ENCODE measurements at places on chromosomes 7 and 10. TPM values are rescaled to one million over a fixed set of nuclear protein-coding genes. Genes with fewer than 3 reads are reported as not detected.

The CALHM3 gene
- not detected for total RNA-seq

DNA sequence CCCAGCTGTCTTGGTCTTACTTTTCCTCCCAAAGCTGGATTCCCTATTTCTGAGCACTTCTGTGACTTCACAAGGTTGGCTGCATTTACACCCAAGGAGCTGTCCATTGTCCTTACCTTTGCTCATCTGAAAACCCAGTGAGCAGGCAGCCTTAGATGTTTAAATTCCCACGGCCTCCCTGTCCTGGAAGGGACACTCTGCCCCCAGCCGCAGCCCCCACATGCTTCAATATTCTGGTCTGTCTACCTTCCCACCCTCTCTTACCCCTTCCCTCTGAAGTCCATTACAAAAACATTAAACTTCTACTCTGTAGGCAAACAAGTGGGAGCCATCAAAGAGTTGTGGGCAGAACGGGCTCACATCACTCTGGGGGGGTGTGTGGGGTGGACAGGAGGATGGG lies 73.8 kb upstream of the EFCAB10 start:
- peak overlapping the region; percentile 52 for H3K27ac ChIP-seq
- no peak for DNase-seq
- H3K36me3 ChIP-seq = peaks cover 11% of the 10 kb centered on the region
- H3K4me3 ChIP-seq = peak overlapping the region; percentile 65

The OR2A42 gene
- not detected for total RNA-seq

DNA sequence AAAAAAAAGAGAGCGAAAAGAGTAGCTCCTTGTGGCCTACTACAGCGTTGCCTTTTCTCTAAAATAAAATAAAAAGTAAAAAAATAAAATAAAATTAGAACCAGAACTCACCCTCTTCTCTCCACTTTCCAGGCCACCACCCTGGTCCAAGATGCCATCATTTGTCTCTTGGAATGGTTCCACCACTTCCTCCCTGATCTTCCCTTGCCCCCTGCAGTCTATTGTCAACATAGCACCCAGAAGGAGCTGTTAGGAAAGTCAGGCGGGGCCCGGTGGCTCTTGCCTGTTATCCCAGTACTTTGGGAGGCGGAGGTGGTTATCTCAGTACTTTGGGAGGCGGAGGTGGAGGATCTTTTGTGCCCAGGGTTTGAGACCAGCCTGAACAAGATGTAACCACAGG lies 7.6 kb upstream of the GRID2IP start:
- peak; percentile 81 for DNase-seq
- no peaks in the 10 kb centered on the region for H3K36me3 ChIP-seq
- no peaks in the 10 kb centered on the region for H3K4me1 ChIP-seq
- H3K27me3 ChIP-seq = no peaks in the 10 kb centered on the region
- H3K27ac ChIP-seq = no peak overlapping the region

The CHCHD2 gene
- total RNA-seq = 215 TPM

The SPDYE11 gene
- total RNA-seq = not detected

The CADPS2 gene
- 8.1 TPM for total RNA-seq

- no peak for DNase-seq
- H3K36me3 ChIP-seq = peaks cover 59% of the 10 kb centered on the region
- no peak overlapping the region for H3K27ac ChIP-seq
Observed at GRCh38 chr7:681551-682307, 44.8 kb upstream of the DNAAF5 start.

DNA sequence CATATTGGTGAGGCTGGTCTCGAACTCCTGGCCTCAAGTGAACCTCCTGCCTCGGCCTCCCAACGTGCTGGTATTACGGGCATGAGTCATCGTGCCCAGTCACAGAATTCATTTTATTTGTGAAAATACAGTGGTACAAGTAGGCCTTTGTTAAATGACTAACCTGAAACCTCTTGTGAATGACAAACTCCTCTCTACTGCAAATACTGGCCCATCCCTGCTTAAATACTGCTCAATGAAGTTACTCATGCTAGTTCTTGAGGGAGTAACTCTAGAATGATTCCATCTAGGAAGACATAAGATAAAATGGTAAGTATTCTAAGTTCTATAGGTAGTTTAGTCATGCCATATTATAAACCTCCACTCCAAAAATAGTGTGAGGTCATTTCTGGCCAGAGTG lies 80.7 kb downstream of the UBE2H start:
- no peaks in the 10 kb centered on the region for H3K4me1 ChIP-seq
- H3K36me3 ChIP-seq = peaks cover 17% of the 10 kb centered on the region
- no peaks in the 10 kb centered on the region for H3K27me3 ChIP-seq
- H3K4me3 ChIP-seq = no peak overlapping the region
- DNase-seq = no peak

- no peak overlapping the region for H3K4me3 ChIP-seq
- H3K27ac ChIP-seq = no peak overlapping the region
- no peaks in the 10 kb centered on the region for H3K27me3 ChIP-seq
- no peak for DNase-seq
- no peaks in the 10 kb centered on the region for H3K36me3 ChIP-seq
Observed at GRCh38 chr10:97517778-97518300, 19.1 kb downstream of the UBTD1 start.

The TACC2 gene
- total RNA-seq = 54.8 TPM

- H3K27me3 ChIP-seq = no peaks in the 10 kb centered on the region
- H3K4me1 ChIP-seq = no peaks in the 10 kb centered on the region
- no peak overlapping the region for H3K4me3 ChIP-seq
- H3K27ac ChIP-seq = no peak overlapping the region
Observed at GRCh38 chr7:46448478-46448877, 527.4 kb upstream of the IGFBP3 start.

The POLR2J2 gene
- total RNA-seq = 2.6 TPM

GRCh38 chr10:33303988-33304387 lies 30.5 kb downstream of the NRP1 start:
- H3K27ac ChIP-seq = no peak overlapping the region
- H3K36me3 ChIP-seq = no peaks in the 10 kb centered on the region
- H3K4me1 ChIP-seq = no peaks in the 10 kb centered on the region
- no peak overlapping the region for H3K4me3 ChIP-seq
- no peaks in the 10 kb centered on the region for H3K27me3 ChIP-seq

GRCh38 chr10:106053061-106053460 lies 1111.4 kb downstream of the SORCS1 start:
- no peak overlapping the region for H3K27ac ChIP-seq
- H3K27me3 ChIP-seq = no peaks in the 10 kb centered on the region
- no peak for DNase-seq
- no peaks in the 10 kb centered on the region for H3K36me3 ChIP-seq

The MOGAT3 gene
- 0.15 TPM for total RNA-seq

The HOXA4 gene
- not detected for total RNA-seq

The HOXA1 gene
- total RNA-seq = not detected

The AGMO gene
- total RNA-seq = 0.83 TPM

The SPDYE16 gene
- total RNA-seq = not detected

GRCh38 chr7:139823959-139824521 lies 5.0 kb upstream of the TBXAS1 start:
- H3K27ac ChIP-seq = no peak overlapping the region
- H3K4me1 ChIP-seq = no peaks in the 10 kb centered on the region
- H3K4me3 ChIP-seq = no peak overlapping the region
- H3K27me3 ChIP-seq = no peaks in the 10 kb centered on the region
- DNase-seq = no peak
- no peaks in the 10 kb centered on the region for H3K36me3 ChIP-seq

GRCh38 chr7:77282897-77283296 lies 83.3 kb upstream of the FGL2 start:
- H3K4me1 ChIP-seq = no peaks in the 10 kb centered on the region
- DNase-seq = no peak
- no peaks in the 10 kb centered on the region for H3K27me3 ChIP-seq
- H3K4me3 ChIP-seq = no peak overlapping the region

The RBAK gene
- 18.5 TPM for total RNA-seq

The DNAAF5 gene
- 43.5 TPM for total RNA-seq

The SFRP4 gene
- total RNA-seq = not detected

The HNRNPH3 gene
- 244 TPM for total RNA-seq

- H3K27me3 ChIP-seq = no peaks in the 10 kb centered on the region
- no peak overlapping the region for H3K4me3 ChIP-seq
- no peak for DNase-seq
- H3K4me1 ChIP-seq = peaks cover 14% of the 10 kb centered on the region
- H3K27ac ChIP-seq = no peak overlapping the region
Observed at GRCh38 chr10:30537586-30537985, 92.0 kb downstream of the LYZL2 start.

GRCh38 chr10:50981385-50981784 lies 92.9 kb upstream of the PRKG1 start:
- no peak overlapping the region for H3K4me3 ChIP-seq
- H3K36me3 ChIP-seq = no peaks in the 10 kb centered on the region
- no peak for DNase-seq
- no peaks in the 10 kb centered on the region for H3K27me3 ChIP-seq

DNA sequence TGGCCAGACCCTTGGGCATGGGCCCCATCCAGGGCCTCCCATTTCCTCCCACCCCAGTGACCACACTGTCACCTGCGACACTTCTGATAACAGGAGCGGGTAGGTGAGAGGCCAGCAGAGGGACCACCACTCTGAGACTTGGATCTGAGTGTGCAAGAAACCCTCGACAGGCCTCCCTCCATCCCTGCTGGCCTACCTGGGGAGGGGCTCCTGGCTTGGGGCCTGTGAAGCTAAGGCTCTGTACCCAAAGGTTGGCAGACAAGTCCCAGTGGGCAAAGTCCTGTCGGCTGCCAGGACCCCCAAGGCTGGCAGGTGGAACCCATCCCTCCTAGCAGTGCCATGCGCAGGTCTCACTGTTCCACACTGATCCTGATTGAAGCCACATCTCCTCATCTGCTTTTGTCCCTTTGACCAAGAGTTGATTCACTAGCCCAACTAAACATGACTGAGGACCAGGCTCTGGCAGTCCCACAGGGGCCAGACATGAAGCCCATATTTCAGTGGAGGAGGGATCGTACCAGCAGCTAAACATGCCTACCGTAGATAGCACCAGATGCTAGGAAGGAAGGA lies 1.2 kb upstream of the PGAM2 start:
- no peak overlapping the region for H3K4me3 ChIP-seq
- no peak overlapping the region for H3K27ac ChIP-seq
- peaks cover 10% of the 10 kb centered on the region for H3K4me1 ChIP-seq
- peak; percentile 30 for DNase-seq
- H3K27me3 ChIP-seq = no peaks in the 10 kb centered on the region

DNA sequence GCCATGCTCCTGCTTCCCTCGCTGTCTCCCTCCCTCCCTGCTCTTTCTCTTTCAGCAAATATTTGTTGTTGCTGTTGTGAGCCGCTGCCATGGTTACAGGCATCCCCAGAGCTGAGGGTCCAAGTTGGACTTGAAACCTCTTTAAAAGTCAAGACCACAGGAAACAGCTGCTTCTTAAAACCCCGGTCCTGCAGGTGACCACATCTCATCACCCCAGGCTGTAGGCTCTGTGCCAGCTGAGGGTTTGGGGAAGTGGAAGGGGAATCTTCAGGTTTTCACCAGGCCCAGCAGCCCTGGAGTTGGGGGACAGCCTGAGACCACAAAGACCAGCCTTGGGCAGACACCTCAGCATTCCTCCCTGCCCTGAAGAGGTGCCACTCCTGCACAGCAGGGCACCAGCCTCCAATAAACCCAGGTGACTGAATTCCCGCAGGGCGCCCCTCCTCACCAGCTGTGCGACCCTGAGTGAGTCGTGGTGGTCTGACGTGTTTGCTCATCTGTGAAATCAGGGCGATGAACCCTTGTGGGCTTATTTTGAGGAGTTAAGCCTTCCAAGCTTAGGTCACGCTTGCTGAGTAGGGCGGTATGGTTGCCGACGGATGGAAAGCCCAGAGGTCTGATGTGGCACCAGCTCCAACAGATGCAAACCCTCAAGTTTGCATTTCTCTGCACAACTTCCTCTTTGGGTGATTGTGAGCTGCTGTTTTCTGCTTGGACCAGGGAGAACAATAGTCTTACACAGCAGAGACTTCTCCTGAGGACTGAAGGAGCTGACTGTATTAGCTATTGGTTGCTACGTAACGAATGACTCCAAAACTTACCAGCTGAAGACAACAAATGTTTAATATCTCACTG lies 24.8 kb downstream of the NPTX2 start:
- H3K4me3 ChIP-seq = no peak overlapping the region
- no peak for DNase-seq
- H3K4me1 ChIP-seq = no peaks in the 10 kb centered on the region

- no peak overlapping the region for H3K4me3 ChIP-seq
- no peaks in the 10 kb centered on the region for H3K27me3 ChIP-seq
- peaks cover 15% of the 10 kb centered on the region for H3K36me3 ChIP-seq
- DNase-seq = no peak
- H3K4me1 ChIP-seq = no peaks in the 10 kb centered on the region
Observed at GRCh38 chr7:158774952-158775351, 54.4 kb downstream of the ESYT2 start.

GRCh38 chr10:69321865-69322264 lies 43.6 kb downstream of the HK1 start:
- peaks cover 33% of the 10 kb centered on the region for H3K4me1 ChIP-seq
- H3K4me3 ChIP-seq = peak overlapping the region; percentile 31
- DNase-seq = no peak
- no peak overlapping the region for H3K27ac ChIP-seq
- H3K27me3 ChIP-seq = no peaks in the 10 kb centered on the region

The AQP1 gene
- total RNA-seq = not detected

The DENND2A gene
- 8.2 TPM for total RNA-seq

The ADCY1 gene
- 21.6 TPM for total RNA-seq

- no peaks in the 10 kb centered on the region for H3K27me3 ChIP-seq
- H3K4me3 ChIP-seq = no peak overlapping the region
- H3K36me3 ChIP-seq = peaks cover 18% of the 10 kb centered on the region
- no peaks in the 10 kb centered on the region for H3K4me1 ChIP-seq
Observed at GRCh38 chr7:50648570-50649169, 83.5 kb upstream of the DDC start.

DNA sequence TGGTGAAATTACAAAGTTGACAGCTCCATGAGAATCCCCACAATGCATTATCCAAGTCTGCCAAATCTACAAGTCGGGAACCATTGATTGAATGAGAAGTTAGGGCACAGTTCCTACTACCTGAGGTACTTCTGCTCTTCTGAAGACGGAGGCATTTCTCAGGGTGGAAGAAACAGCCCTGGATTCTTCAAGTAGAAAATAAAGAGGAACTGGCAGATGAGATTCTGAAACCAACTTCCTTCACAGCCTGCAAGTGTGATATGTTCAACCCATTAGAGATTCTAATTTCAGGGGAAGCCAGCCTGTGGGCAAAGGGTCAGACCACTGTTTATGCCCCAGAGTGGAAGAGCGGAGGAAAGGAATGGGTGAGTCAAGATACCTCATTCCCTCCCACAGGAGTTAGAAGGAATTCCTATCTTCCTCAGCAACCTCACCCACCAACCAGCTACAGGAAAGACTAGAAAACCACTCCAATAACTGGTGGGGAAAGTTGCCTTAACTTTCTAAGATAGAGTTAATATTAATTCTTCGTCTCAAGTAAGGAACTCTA lies 50.5 kb upstream of the BMPER start:
- H3K27me3 ChIP-seq = no peaks in the 10 kb centered on the region
- no peak overlapping the region for H3K27ac ChIP-seq
- no peaks in the 10 kb centered on the region for H3K4me1 ChIP-seq
- DNase-seq = no peak
- H3K4me3 ChIP-seq = no peak overlapping the region

- no peaks in the 10 kb centered on the region for H3K27me3 ChIP-seq
- H3K36me3 ChIP-seq = no peaks in the 10 kb centered on the region
- no peaks in the 10 kb centered on the region for H3K4me1 ChIP-seq
- DNase-seq = no peak
Observed at GRCh38 chr10:30185341-30185740, 126.0 kb upstream of the JCAD start.

The IDI2 gene
- not detected for total RNA-seq

The EN2 gene
- total RNA-seq = 0.15 TPM

GRCh38 chr7:13282377-13282980 lies 595.0 kb downstream of the ARL4A start:
- H3K27me3 ChIP-seq = no peaks in the 10 kb centered on the region
- no peaks in the 10 kb centered on the region for H3K4me1 ChIP-seq
- H3K27ac ChIP-seq = no peak overlapping the region
- no peaks in the 10 kb centered on the region for H3K36me3 ChIP-seq
- no peak for DNase-seq
